Stimulated activated memory B cell treated with anti-CD40 and anti-IgM and Interleukin-4, amounts not matched to agents 10 μg/mL and 1 μg/mL and 100 μg/mL, for 72 hours (primary cell): ENCODE measurements at places on chromosomes 7 and 10.

GRCh38 chr7:51349820-51350545 is 33.4 kb upstream of the COBL start:
- H3K4me1 ChIP-seq, result no peaks in the 10 kb centered on the region
- ATAC-seq, result no peak
- no peaks in the 10 kb centered on the region for H3K27me3 ChIP-seq
- no peak overlapping the region for H3K4me3 ChIP-seq
- H3K27ac ChIP-seq, result no peak overlapping the region

GRCh38 chr7:43139137-43139536 is 26.7 kb downstream of the HECW1 start:
- H3K4me1 ChIP-seq, result no peaks in the 10 kb centered on the region
- H3K27ac ChIP-seq, result no peak overlapping the region
- no peak for ATAC-seq
- no peaks in the 10 kb centered on the region for H3K36me3 ChIP-seq
- peaks cover 29% of the 10 kb centered on the region for H3K27me3 ChIP-seq

- peak overlapping the region; percentile 98 for H3K4me3 ChIP-seq
- H3K27ac ChIP-seq, result peak overlapping the region; percentile 100
- H3K4me1 ChIP-seq, result peaks cover 40% of the 10 kb centered on the region
- peak; percentile 0 for ATAC-seq
- no peaks in the 10 kb centered on the region for H3K27me3 ChIP-seq
These were observed 12.2 kb upstream of the HNRNPF start for GRCh38 chr10:43421201-43421507.

DNA sequence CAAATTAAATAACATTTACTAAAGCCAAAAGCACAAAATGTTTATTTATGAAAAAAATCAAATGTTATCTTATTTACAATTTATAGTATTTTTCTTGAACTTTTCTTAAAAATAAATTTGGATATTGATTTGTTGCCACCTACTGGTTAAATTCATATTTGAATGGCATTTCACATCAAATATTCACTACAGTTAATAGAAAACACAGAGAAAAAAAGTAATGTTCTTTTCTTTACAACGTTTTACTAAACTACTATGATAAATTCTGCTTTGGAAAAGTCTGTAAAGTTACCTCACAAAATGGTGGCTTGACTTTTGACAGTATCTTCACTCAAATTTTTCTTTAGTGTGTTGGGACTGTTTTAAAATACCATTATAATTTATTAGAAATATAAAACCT is 52.7 kb downstream of the SRPK2 start:
- ATAC-seq, result no peak
- H3K4me3 ChIP-seq, result no peak overlapping the region

GRCh38 chr7:135271255-135271615 is 37.6 kb downstream of the STRA8 start:
- peaks cover 45% of the 10 kb centered on the region for H3K27me3 ChIP-seq
- H3K4me3 ChIP-seq, result no peak overlapping the region
- H3K4me1 ChIP-seq, result no peaks in the 10 kb centered on the region
